Common myeloid progenitor, CD34-positive (primary cell): ENCODE measurements at places on chromosomes 7 and 10.

- DNase-seq, result no peak
Measured at GRCh38 chr7:49564379-49564714, 209.1 kb upstream of the VWC2 start.

DNA sequence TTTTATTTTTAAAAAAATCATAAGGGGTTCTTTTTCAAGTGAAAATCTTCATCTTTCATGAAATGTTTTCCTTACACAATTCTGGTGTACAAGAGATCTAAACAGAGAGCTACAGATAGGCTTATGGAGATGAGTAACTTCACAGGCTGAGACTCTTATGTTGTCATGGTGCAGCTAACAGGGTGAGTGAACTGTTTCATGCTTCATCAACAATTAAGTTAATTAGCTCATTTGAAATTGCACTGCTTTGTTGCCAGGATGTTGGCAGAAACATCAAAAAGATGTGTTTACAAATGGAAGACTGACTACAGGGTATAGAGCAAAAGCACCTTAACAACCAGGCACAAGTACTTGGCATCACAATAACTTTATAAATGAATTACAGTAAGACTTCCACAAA, 230.8 kb downstream of the FOXP2 start:
- no peak for DNase-seq

- peak; percentile 82 for DNase-seq
Measured at GRCh38 chr7:118372530-118372929, 148.0 kb downstream of the ANKRD7 start.

GRCh38 chr10:114131094-114131493, 42.9 kb downstream of the CCDC186 start:
- DNase-seq, result peak; percentile 86

GRCh38 chr7:21352540-21353387, 75.1 kb upstream of the SP4 start:
- peak; percentile 73 for DNase-seq
